Activated CD8-positive, alpha-beta memory T cell treated with anti-CD3 and anti-CD28 coated beads for 1 hour (primary cell): ENCODE measurements at places on chromosomes 6 and 20.

DNA sequence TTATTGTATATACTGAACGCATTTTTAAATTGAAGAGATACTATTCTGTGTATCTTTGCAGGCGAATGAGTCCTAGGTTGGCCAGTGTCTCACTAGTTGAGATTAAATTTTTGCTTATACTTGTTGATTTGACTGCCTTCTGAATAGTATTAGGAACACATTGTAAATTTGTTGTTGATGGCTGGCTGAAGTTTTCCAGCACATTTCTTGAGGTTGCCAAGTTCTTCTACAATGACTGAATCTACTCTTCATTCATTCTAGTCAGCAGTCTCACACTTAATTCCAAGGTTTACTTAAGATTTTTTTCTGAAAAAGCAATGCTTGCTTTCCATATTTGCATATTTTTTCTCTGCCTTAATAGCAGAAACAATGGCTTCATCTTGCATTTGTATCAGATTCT is 151.7 kb downstream of the ZFAND3 start:
- DNase-seq, result no peak

- DNase-seq, result no peak
These were observed 7.2 kb downstream of the ADGRF1 start for GRCh38 chr6:47034926-47035325.

- DNase-seq, result no peak
These were observed 118.6 kb upstream of the CCDC28A start for GRCh38 chr6:138654715-138655634.

DNA sequence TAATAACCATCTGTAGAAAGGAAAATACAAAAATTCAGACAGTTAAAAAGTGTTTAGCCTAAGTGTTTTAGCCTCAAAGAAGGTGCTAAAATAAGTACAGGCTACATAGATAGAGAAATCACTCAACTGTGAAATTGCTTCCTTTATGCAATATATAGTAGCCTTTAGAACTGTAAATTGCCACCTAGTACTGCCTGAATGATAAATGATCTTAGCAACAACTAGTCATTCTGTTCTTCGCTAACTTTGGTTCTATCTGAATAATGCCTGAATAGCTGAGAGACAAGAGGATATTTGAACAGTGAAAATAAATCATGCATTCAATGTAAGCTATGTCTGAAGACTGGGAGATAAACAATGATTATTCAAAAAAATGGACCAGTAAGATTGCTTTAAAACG is 603.3 kb upstream of the PTCHD4 start:
- DNase-seq, result no peak

- DNase-seq, result no peak
These were observed 20.5 kb downstream of the PERP start for GRCh38 chr6:138086573-138087196.

- no peak for DNase-seq
These were observed 73.5 kb downstream of the TRAM2 start for GRCh38 chr6:52503323-52503747.

DNA sequence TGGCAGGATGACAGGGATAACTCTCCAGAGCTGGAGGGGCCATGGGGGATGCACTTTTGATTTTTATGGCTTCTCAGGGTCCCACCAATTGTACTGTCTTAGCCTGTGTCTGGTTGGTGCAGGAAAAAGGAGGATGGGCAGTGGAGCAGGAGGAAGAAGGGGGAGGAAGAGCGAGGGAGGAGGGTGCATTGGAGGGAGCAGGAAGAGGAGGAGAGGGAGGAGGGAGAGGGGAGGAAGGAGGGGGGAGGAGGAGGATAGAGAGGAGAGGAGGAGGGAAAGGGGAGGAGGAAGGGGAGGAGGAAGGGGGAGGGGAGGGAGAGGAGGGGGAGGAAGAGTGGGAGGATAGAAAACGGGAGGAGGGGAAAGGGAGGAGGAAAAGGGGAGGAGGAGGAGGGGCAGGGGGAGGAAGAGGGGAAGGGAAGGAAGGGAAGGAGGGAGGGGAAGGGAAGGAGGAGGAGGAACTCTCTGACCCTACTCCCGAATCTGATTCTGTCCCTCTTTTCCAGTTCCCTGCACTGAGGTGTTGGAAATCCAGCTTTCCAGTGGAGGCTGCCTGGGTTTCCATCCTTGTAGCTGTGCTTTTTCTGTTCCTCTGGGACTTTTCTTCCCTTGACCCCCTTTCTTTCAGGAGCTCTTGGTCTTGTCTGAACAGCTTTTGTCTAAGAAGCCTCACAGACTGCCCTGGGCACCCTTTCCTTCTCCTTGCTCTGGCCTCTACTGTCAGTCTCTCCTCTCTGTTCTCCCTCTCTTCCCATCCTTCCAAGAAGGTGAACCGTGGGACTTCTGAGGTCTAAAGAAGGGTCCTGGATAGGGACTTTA is 149.4 kb downstream of the DHX35 start:
- no peak for DNase-seq

GRCh38 chr20:56391037-56391436 is 978 bp downstream of the AURKA start:
- DNase-seq, result no peak

GRCh38 chr6:170125456-170126300 is 165.2 kb downstream of the DLL1 start:
- no peak for DNase-seq

- DNase-seq, result no peak
These were observed 67.1 kb downstream of the EPB41L2 start for GRCh38 chr6:130995783-130996447.

GRCh38 chr6:903761-904160 is 210.8 kb upstream of the EXOC2 start:
- DNase-seq, result no peak

- no peak for DNase-seq
These were observed 11.8 kb upstream of the SNRPC start for GRCh38 chr6:34745277-34746103.

DNA sequence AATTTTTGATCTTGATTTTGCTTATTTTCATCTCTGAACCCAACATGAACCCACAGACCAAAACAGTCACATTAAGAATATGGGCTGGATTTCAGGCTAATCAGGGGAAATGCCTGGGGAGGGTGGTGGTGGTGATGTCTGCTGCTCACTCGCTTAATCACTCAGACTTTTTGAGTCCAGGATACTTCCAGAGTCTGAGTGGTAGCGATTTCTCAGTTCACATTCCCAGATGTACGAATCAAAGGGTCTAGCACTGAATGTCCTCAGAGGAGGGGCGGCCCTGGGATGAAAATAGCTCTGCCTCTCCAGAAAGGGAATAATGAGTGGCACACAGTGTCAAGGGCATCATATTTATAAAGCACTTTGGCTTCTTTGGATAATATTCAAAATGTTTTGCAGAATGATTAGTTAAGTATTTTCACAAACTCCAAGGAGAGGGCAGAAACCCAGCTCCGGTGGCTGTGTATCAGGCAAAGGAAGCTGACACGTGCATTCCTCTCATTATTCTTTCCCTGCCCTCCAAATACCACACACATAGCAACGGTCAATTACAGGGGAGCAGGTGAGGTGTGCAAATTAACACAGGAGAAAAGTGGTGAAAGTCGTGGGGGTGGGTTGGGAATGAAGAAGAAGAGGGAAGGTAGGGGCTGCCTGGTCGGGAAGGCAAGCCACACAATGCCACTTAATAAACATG is 345.2 kb upstream of the RSPO3 start:
- no peak for DNase-seq

GRCh38 chr6:26554697-26555504 is 16.7 kb downstream of the HMGN4 start:
- no peak for DNase-seq

- no peak for DNase-seq
These were observed 140.4 kb downstream of the IMPG1 start for GRCh38 chr6:75932067-75932466.

DNA sequence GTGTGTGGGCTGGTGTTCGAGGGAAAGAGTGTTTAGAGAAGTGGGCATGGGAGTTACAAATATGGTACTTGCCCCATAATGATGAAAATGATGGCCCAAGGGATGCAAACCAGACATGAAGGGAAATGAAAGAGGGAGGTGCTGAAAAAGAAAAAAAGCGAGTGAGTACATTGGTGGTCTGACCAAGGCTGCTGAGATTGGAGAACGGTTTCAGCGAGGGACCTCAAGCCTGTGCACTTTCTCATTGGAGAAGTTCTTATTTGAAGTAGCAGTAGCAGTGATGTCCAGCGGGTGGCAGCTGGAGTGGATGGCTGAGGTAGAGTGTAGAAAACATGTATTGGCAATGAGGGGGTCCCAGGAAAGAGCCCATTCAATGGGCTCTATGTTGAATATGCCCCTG is 54.8 kb downstream of the TNFAIP3 start:
- DNase-seq, result no peak

DNA sequence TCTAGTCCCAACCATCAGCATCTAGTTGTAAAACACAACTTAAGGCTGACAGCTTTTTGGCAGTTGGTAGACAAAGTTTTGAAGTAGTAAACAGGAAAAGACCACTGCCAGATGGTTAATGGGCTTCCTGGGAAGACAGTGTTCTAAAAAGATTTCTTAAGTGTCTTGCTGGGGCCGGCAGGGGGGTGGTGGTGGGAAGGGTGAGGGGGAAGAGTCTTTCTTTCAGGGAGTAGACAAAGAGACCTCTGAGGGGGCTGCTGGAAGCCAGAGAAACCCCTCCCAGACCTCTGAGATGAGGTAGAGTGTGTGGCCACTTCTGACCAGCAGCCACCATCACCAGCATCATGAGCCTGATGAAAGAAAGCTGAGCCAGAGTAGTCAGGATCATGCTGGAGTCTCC is 784.9 kb downstream of the TENT5A start:
- no peak for DNase-seq

DNA sequence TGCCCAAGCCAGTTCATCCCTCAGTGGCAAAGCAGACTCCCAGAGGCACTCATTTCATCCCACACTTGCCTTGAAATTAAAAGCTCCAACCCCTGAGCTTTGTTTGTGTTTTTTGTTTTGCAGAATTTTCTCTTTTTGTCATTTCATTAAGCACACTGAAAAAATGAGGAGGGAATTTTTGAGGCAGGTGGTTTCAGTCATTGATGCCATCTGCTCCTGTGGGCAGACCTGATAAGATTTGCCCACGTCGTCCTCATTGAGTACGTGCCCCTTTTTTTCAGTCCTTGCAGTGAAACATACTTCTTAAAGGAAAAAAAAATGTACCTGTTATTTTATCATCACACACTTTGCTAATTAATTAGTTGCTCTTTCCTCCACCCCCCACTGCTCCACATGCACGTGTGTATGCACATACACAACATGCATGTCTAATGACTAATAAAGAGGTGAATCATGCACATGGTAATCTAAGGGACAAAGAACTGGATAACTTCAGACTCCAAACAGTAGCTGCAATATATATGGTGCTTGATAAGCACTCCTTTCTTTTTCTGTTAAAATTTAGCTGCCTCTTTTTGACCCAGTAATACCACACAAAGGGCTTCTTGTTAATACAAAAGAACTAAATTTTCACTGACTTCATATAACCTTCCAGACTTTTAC is 102.1 kb upstream of the TMEM181 start:
- DNase-seq, result no peak

GRCh38 chr20:9761476-9761875 is 77.4 kb downstream of the PAK5 start:
- no peak for DNase-seq

- DNase-seq, result no peak
These were observed 290.5 kb upstream of the PLCB4 start for GRCh38 chr20:8778387-8778786.

DNA sequence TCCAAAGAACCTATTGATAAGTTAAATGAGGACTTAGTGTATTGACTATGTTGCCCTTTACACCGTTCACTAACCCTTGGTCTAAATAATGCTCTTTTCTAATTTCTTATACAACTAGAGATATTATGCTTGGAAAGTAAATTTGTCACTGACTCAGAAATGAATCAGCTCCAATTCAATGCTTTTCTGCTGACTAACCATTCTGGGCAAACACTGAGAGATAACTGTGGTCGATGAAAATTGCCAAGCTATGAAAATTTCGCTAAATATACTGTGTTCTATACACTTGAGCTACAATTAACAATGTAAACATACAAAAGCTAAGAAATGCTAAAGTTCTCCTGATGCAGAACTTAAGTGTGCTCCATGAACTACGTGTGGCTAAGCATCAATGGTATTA is 23.1 kb upstream of the FBXO9 start:
- DNase-seq, result no peak

- DNase-seq, result no peak
These were observed 80.4 kb downstream of the GCLC start for GRCh38 chr6:53464483-53464882.

- no peak for DNase-seq
These were observed 4.2 kb downstream of the OR2A4 start for GRCh38 chr6:131696956-131697355.

GRCh38 chr6:50442531-50443040 is 270.7 kb upstream of the TFAP2D start:
- DNase-seq, result no peak

GRCh38 chr6:147695819-147696218 is 187.3 kb downstream of the SAMD5 start:
- DNase-seq, result no peak

GRCh38 chr20:11168026-11168425 is 494.2 kb upstream of the JAG1 start:
- DNase-seq, result no peak

DNA sequence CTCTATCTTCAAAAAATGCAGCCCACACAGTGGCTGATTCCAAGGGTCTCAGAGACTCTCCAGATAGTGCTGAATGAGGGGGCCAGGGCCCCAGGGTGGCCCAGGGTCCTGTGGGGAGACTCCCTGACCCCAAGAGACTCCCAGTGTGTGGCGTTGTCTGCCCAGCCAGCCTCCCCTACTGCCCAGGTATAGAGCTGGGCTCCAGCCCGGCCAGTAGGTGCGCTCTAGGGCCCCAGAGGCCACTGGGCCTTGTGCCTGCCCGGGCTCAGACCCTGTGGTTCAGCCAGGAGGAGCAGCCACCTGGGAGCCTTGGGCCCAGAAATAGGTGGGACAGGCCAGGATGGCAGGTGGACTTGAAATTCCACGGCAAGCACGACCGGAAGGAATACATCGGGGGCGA is 30.3 kb upstream of the GATA5 start:
- DNase-seq, result no peak

DNA sequence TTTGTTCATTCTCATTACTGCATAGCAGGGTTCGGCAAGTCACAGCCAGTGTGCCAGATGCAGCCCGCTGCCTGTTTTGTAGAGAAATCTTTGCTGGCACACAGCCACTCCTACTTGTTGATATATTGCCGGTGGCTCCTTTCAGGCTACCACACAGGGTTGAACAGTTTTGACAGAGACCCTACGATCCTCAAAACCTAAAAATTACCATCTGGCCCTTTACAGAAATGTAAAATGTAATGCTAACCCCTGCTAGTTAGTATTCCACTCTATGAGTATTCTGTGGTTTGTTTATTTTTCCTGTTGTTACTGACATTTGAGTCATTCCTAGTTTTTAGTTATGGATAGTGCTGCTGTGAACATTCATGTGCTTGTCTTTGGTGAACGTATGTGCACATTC is 11.5 kb downstream of the DHX35 start:
- no peak for DNase-seq

DNA sequence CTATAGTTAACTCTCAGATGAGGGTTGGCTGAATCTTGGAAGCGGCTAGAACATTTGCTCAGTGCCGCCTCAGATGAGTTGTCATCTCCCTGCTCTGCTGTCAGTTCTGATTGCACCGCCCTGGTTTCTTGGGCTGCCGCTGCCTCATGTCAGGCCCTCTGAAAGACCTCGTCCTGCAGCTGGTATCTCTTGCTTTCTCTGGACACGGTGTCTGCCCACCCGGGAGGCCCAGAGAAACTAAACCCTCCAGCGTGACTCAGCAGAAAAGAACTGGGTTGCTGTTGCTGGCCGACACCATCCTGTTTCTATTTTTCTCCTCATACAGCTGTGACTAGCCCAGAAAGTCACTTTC is 355.4 kb downstream of the CD83 start:
- DNase-seq, result no peak

- DNase-seq, result no peak
These were observed 315.6 kb upstream of the PTCHD4 start for GRCh38 chr6:48426636-48427035.

GRCh38 chr20:5212907-5213487 is 86.2 kb downstream of the CDS2 start:
- DNase-seq, result no peak
